Left lung (tissue), 14 donors: ENCODE measurements at places on chromosomes 1 and 21. TPM values are rescaled to one million over a fixed set of nuclear protein-coding genes. Genes with fewer than 3 reads are reported as not detected.

- H3K27me3 ChIP-seq, result no peaks in the 10 kb centered on the region
- no peaks in the 10 kb centered on the region for H3K36me3 ChIP-seq
- no peak overlapping the region for H3K4me3 ChIP-seq
- no peak overlapping the region for H3K27ac ChIP-seq
- no peak for DNase-seq
Observed at GRCh38 chr1:85342207-85342606, 65.8 kb upstream of the BCL10 start.

PRR9 gene
- total RNA-seq, result not detected

DNA sequence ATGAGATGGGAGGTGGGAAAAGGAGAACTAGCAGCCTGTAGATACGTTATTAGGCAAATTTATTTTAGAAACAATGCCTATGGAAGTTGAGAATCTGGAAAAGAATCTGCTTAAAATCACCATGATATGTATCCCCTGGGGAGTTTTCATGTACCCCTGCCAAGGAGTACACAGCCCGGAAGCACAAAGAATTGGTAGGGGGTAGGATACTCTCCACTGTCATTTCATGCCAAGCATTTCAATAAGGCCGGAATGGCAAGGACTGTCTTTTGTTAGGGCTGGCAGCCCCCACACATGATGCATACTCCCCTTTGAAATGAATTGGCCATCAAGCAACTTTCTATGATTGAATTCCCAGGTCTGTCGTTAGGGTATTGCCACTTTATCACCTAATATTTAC, 111.5 kb upstream of the APP start:
- no peak for DNase-seq

DNA sequence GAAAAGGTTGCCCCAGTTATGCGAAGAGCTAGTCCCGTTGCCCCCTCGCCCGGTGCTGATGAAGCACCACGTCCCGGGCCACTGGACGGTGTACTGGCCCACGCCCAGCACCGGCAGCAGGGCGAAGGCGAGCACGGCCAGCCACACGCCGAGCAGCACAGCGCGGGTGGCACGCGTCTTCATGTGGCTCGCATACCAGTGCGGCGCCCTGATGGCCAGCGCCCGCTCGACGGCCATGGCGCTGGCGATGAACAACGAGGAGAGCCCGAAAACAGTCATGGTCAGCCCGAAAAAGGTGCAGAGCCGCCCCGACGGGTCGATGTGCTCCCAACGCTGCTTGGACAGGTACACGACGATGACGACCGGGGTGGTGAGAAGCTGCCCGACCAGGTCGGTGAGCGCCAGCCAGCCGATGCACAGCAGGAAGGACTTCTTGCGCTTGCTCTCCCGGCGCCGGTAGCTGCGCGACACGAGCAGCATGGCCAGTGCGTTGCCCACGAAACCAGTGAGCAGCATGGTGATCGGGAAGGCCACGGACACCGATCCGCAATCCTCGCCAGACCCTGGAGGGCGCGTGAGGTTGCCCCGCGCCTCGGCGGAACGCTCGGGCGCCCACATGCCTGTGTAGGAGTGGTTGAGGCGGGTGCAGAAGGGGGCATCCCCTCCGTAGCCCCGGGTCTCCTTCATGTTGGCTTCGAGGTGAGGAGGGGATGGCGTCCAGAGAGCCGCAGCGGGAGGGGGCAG, 553 bp downstream of the PTGER3 start:
- H3K27ac ChIP-seq, result no peak overlapping the region
- peaks cover 19% of the 10 kb centered on the region for H3K4me1 ChIP-seq
- peaks cover 62% of the 10 kb centered on the region for H3K27me3 ChIP-seq

DNA sequence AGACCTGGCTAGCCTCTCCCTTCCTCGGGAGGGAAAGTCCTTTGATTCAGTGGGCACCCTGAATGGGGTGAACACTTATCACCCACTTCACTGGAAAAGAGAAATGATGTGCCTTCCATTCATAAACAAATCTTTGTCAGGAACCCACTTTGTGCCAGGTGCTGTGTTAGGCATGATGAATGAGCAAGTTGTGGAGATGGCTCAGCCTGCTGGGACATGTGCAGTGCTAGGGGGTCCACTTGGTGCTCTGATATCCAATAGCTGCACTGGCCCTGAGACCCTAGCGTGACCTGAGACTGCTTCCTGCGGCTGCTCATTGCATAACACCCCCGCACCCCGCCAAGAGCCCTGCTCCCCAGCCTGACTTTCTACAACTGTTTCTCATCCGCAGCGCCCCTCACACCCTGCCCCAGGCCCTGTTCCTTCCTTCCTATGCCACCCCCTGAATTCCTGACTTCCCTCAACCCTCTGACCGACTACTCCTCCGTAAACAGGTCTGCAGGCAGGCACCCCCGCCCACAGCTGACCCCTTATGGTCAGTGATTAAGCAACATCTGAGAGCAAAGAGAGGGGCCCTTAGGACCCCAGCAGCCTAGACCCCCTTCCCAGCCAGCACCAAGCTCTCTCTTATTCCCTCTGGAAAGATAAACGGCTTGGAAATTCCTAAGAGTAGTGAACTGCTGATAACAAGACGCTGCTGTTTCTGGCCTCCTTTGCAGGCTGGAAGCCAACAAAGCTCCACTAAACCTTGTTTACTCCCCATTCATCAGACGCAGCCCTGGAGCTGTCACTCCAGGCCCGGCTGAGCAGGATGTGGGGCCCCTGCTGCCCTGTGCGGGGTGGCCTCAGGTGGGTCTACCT, 12.9 kb downstream of the CSRP1 start:
- H3K4me1 ChIP-seq, result peaks cover 86% of the 10 kb centered on the region
- peak overlapping the region; percentile 23 for H3K27ac ChIP-seq
- H3K4me3 ChIP-seq, result no peak overlapping the region
- H3K27me3 ChIP-seq, result no peaks in the 10 kb centered on the region
- DNase-seq, result no peak

PLA2G2F gene
- not detected for total RNA-seq

DNA sequence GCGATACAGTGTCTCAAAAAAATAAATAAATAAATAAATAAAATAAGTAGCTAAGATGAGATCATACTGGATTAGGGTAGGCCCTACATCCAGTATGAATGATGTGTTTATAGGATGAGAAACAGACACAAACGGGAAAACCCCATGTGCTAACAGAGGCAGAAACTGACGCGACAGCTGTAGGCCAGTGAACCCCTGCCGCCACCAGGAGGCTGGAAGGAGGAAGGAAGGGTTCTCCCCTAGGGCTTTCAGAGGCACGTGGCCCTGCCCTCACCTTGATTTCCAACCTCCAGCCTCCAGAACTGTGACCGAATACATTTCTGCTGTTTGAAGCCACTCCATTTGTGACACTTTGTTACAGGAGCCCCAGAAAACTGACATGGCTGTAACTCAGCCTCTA, 38.5 kb downstream of the CHD5 start:
- no peaks in the 10 kb centered on the region for H3K27me3 ChIP-seq
- H3K4me3 ChIP-seq, result no peak overlapping the region
- no peaks in the 10 kb centered on the region for H3K4me1 ChIP-seq

GRCh38 chr21:33197496-33197895, 32.2 kb upstream of the IFNAR2 start:
- H3K36me3 ChIP-seq, result no peaks in the 10 kb centered on the region
- DNase-seq, result peak; percentile 30

DNA sequence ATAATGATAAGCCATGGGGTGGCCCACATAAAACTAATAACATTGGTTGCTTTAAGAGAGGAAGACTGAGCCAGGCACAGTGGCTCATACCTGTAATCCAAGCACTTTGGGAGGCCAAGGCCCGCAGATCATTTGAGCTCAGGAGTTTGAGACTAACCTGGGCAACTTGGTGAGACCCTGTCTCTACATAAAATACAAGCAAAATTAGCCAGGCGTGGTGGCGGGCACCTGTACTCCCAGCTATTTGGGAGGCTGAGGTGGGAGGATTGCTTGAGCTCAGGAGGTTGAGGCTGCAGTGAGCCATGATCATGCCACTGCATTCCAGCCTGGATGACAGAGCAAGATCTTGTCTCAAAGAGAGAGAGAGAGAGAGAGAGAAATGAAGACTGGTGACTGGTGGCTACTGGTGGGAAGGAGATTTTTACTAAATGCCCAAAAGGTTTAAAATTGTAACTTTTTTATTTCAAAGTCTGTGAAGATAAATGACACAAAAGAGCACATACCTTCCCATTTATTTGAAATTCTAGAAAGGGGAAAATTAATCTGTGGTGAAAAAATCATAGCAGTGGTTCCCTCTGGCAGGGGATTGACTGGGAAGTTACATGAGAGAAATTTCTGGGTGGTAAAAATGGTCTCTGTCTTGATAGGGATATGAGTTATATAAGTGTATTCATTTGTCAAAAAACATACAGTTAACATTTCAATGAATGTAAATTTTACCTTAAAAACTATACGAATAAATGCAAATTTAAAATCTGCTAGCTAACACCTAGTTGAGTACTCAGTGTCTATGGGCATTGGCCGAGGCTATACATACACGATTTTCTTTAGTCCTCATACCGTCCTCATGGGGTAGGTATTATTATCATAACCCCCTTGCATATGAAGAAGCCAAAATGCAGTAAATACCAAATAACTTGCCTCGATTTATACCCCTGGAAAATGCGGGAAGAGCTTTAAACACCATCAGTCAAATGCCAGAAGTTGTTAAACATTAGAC, 2.2 kb upstream of the NBPF1 start:
- peaks cover 17% of the 10 kb centered on the region for H3K4me1 ChIP-seq
- no peak overlapping the region for H3K4me3 ChIP-seq
- DNase-seq, result peak; percentile 33

DNA sequence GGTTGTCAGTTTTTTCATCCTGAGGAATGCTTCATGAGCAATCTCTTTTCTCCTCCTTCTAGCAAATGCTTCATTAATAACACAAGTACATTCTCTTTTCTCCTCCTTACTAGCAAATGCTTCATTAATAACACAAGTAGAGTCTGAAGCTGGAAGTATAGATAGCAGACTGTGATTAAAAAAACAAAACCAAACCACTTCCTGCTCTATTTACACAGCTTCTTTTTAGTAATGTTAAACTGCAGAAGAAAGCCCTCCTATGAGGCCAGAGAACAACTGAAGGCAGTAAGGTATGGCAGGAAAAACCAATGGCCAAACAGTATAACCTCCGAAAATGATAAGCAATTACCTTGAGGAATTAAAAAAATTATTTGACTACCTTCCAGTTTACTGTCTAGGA, 90.1 kb downstream of the ZSWIM5 start:
- H3K27ac ChIP-seq, result no peak overlapping the region
- H3K36me3 ChIP-seq, result no peaks in the 10 kb centered on the region
- DNase-seq, result no peak
- H3K4me1 ChIP-seq, result no peaks in the 10 kb centered on the region
- no peaks in the 10 kb centered on the region for H3K27me3 ChIP-seq

RPE65 gene
- total RNA-seq, result not detected

DNA sequence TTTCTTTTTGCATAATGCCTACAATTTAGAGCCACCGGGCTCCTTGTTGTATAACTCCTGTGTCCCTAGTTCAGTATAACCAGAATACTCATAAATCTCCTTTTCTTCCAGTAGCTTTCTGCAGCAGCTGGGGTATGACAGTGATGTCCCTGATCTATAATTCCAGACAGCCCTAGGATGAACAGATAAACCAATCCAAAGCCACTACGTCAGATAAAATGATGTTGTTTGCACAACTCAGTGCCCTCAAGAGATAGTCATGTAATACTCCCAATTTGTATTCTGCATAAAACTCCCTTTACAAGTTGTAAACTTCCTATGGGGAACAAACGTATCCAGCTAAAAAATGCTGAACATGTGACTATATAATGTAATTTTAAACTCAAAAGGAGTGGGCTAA, 44.7 kb downstream of the ZNF326 start:
- H3K4me1 ChIP-seq, result no peaks in the 10 kb centered on the region
- no peak for DNase-seq
- H3K27me3 ChIP-seq, result no peaks in the 10 kb centered on the region
- H3K36me3 ChIP-seq, result no peaks in the 10 kb centered on the region
- no peak overlapping the region for H3K4me3 ChIP-seq
- no peak overlapping the region for H3K27ac ChIP-seq

- DNase-seq, result no peak
- H3K36me3 ChIP-seq, result no peaks in the 10 kb centered on the region
- peaks cover 9% of the 10 kb centered on the region for H3K4me1 ChIP-seq
- no peaks in the 10 kb centered on the region for H3K27me3 ChIP-seq
Observed at GRCh38 chr1:58839846-58840835, 56.3 kb upstream of the JUN start.
